Fibroblast of skin of right quadriceps (primary cell): ENCODE measurements at places on chromosomes 7 and 10.

DNA sequence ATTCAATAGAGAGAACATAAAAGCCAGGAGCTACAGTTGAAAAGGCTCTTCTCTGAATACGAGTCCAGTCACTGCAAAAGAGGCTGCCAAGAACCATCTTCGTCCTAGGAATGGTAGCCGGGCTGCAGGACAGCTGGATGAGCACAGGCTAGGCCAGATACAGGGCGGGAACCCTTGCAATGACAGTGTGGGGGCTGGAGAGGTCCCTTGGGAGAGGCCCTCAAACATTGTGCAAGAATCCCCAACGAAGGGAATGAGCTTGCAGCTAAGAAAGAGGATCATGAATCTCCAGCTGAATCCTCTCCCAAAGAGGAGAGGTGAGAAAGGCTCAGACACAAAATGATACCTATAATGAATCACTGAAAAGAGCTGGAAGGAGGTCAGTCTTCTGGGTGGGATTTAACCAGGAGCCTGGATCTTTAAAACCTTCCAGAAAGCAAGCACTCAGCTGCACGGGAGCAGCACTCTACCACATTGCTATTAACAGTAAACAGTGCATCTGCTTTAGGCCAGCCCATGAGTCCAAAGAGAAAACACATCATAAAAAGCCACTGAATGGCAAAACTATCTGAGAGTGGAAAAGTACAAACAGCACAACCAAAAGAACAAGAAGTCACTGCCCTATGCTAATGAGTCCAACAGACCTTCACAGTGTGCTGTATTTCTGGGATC lies 287.9 kb downstream of the TNS3 start:
- peak; percentile 18 for DNase-seq

DNA sequence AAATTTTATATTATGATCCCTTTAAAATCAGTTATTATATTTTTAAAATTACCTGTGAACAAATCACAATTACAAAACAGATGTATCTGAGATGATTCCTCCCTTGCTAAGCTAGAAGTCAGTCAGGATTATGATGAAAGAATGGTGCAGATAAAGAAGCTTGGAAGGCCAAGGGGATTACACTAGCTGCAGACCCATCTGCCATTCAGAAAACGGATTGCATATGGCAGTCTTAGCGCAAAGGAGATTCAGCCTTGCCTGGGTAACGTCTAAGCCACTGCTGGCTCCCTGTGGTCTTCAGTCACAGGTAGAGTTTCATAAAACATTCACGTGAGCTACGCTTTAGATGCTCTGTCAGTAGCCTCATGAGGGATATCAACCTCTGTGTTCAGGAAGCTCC lies 222.2 kb downstream of the POU6F2 start:
- DNase-seq, result no peak

- DNase-seq, result peak; percentile 11
These were observed 172.4 kb upstream of the AGR3 start for GRCh38 chr7:17054206-17054605.

- no peak for DNase-seq
These were observed 37.9 kb downstream of the PIP4K2A start for GRCh38 chr10:22676435-22676834.

- DNase-seq, result no peak
These were observed 5.4 kb upstream of the PRF1 start for GRCh38 chr10:70607936-70608335.

GRCh38 chr7:27192546-27193334 lies 7.2 kb downstream of the HOXA13 start:
- DNase-seq, result no peak
